A673 (cell line): ENCODE measurements at places on chromosomes 1 and 21. TPM values are rescaled to one million over a fixed set of nuclear protein-coding genes. Genes with fewer than 3 reads are reported as not detected.

PLA2G2D gene
- total RNA-seq = not detected in 2 replicates

DNA sequence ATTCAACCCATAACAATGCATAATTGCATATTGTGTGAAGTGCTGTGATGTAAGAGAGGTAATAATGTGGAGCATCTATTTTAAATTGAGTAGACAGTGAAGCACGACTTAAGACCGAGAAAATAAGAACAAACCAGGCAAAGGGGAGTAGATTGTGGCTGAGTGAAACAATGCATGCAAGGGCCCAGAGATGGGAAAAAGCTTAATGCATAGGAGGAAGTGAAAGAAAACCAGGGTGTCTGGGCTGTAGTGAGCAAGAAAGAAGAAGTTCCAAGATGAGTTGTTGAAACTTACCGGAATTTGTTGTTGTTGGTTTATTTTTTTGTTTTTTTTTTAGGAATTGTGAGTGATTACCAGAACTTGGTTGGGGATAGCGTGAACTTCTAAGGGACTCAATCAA, 104.7 kb downstream of the SNX7 start:
- H3K27ac ChIP-seq = no peak overlapping the region
- H3K4me3 ChIP-seq = no peak overlapping the region
- peaks cover 6% of the 10 kb centered on the region for H3K27me3 ChIP-seq
- no peak for DNase-seq

- DNase-seq = no peak
- no peaks in the 10 kb centered on the region for H3K27me3 ChIP-seq
- no peak overlapping the region for H3K4me3 ChIP-seq
- no peaks in the 10 kb centered on the region for H3K36me3 ChIP-seq
- no peaks in the 10 kb centered on the region for H3K4me1 ChIP-seq
These were observed 20.2 kb upstream of the HTR1D start for GRCh38 chr1:23237508-23237907.

DNA sequence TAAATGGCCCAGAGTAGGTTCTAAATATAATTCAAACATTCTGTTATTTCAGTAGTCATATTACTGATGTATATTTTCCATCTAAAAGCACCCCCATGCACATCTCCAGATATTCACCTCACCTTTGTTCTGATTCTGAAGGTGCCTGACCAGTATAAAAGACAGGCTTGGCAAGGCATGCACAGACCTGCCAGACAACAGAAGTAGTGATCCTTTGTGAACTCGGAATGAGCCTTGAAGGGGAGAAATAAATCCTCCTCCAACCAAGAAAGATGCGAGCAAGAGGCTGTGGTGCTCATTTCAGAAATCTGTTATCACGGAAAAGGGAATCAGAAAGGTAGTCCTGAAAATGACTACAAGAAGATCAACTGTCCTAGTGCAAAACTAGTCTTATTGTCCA, 287.3 kb downstream of the VAV3 start:
- peaks cover 5% of the 10 kb centered on the region for H3K4me1 ChIP-seq
- H3K36me3 ChIP-seq = no peaks in the 10 kb centered on the region
- DNase-seq = no peak

DNA sequence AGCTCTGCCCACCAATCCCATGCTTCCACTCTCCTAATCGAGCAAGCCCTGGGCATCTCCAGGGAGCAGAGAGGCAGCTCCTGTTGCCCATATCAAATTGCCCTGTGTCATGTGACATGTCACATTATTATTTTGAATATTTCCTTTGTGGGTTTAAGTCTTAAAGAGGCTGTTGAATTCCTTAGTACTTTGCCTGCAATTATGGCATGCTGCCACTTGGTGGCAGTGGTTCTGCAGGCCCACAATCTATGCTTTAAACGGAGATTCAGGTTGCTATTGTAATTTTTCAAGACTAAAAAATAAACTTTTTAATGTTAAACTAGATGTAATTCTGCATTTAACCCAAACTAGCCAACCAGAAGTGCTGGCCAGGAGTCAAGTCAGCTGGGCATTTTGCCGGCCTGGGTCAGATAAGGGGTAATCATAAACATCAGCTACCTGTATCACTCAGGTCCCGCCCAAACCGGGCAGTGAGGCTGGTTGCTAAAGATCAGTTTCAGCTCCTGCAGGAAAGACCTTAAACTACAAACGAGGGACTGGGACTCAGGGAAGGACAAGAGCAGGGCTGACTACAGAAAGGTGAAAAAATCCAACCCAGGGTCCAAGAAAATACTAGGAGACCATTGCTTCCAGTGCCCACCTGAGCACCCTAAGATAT, 37.3 kb upstream of the ARHGEF16 start:
- no peak overlapping the region for H3K27ac ChIP-seq
- H3K4me3 ChIP-seq = no peak overlapping the region
- H3K4me1 ChIP-seq = no peaks in the 10 kb centered on the region
- DNase-seq = no peak

GRCh38 chr1:41278076-41278475, 36.0 kb upstream of the SCMH1 start:
- no peaks in the 10 kb centered on the region for H3K27me3 ChIP-seq
- H3K36me3 ChIP-seq = no peaks in the 10 kb centered on the region
- no peaks in the 10 kb centered on the region for H3K4me1 ChIP-seq
- no peak overlapping the region for H3K27ac ChIP-seq

GJB3 gene
- total RNA-seq = not detected in 2 replicates

- no peak overlapping the region for H3K27ac ChIP-seq
- H3K27me3 ChIP-seq = no peaks in the 10 kb centered on the region
- no peak for DNase-seq
- no peaks in the 10 kb centered on the region for H3K36me3 ChIP-seq
- H3K4me3 ChIP-seq = no peak overlapping the region
These were observed 14.8 kb downstream of the ARHGEF11 start for GRCh38 chr1:157030728-157031127.

DNA sequence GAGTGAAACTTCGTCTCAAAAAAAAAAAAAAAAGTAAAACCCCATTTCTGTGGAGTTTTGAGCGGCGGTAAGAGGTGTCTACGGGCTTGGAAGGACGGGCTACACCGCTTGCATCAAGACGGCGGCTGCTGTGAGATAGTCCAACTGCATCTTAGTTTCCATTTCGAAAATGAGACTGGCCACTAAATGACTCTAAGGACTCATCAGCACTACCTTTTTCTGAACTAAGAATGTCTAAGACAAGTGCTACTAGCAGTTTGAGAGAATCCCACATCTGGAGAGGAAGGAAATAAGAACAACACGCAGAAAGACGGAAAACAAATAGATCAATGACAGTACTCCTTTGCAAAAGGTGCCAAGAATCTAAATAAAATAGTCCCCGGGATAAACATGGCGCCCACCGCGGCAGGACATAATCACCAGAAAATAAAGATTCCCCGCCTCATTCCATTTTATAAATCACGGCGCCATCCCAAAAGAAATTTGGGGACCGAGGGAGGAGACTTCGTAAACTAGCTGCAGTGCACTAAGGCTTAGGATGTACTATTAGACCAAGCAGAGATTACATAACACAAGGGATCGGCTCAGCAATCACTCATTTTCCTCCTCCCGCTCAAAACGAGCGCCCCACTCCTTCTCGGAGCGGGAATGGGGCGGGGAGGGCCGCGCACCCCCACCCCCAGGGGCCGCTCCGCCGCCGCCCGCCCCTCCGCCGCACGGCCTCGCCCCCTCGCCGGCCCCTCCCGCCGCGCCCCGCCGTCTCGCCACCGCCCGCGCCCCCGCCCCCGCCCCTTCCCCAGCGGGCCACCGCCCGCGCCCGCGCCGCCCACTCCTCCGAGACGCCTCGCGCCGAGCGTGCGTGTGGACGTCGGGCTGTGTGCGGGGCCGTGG, 1.1 kb downstream of the POGZ start:
- H3K27ac ChIP-seq = peak overlapping the region; percentile 92
- peak overlapping the region; percentile 85 for H3K4me3 ChIP-seq
- peak; percentile 93 for DNase-seq
- H3K27me3 ChIP-seq = no peaks in the 10 kb centered on the region

DNA sequence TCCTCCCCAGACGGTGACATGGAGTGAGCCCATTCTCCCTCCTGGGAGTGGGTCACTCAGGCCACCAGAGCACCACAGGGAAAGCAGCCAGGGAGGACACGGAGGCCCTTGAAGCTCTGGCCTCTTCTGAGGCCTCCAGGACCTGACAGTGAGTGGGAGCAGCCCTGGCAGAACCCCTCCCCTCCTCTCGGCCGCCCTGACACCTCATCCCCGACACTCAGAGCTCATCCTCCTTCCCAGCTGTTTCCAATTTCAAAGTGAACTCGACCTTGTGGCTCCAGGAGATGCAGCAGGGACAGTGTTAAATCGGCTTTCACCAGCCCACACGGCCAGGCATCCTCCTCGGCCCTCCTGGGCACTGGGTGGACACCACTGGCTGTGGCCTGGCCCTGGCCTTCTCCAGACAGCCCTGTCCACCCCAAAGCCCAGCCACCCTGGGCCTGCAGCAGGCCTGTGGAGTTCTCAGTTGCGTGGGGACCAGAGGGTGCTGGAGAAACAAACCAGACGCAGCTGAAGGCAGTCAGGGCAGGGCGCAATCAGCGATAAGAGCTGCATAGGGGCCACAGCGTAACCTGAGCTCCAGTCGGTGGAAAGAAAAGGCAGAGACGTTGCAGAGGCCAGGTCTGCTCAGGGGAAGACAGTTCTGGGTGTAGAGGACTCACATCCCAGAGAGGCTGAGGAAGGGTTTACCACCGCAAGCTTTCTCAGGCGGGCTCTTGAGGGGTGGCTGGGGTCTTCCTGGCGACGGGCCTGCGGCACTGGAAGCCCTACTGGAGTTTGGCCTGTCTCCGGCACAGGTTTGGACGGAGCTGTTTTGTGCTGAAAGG, 27.1 kb downstream of the FTCD start:
- no peaks in the 10 kb centered on the region for H3K36me3 ChIP-seq
- no peak overlapping the region for H3K27ac ChIP-seq
- H3K4me1 ChIP-seq = no peaks in the 10 kb centered on the region
- no peak overlapping the region for H3K4me3 ChIP-seq
- no peak for DNase-seq

TRABD2B gene
- total RNA-seq = not detected in 2 replicates

- no peak overlapping the region for H3K27ac ChIP-seq
- no peaks in the 10 kb centered on the region for H3K27me3 ChIP-seq
- no peak for DNase-seq
- H3K36me3 ChIP-seq = no peaks in the 10 kb centered on the region
- H3K4me1 ChIP-seq = peaks cover 34% of the 10 kb centered on the region
These were observed 125.9 kb downstream of the RGS21 start for GRCh38 chr1:192442736-192443135.

AQP10 gene
- not detected in 2 replicates for total RNA-seq

- H3K27ac ChIP-seq = no peak overlapping the region
- H3K4me1 ChIP-seq = peaks cover 40% of the 10 kb centered on the region
- no peak overlapping the region for H3K4me3 ChIP-seq
- no peaks in the 10 kb centered on the region for H3K36me3 ChIP-seq
These were observed 9.5 kb upstream of the KCNA2 start for GRCh38 chr1:110615548-110616130.

- H3K27ac ChIP-seq = no peak overlapping the region
- no peak overlapping the region for H3K4me3 ChIP-seq
- no peaks in the 10 kb centered on the region for H3K36me3 ChIP-seq
- no peak for DNase-seq
- H3K27me3 ChIP-seq = peaks cover 73% of the 10 kb centered on the region
These were observed 1.2 kb upstream of the CAMK2N1 start for GRCh38 chr1:20487236-20487590.

DNA sequence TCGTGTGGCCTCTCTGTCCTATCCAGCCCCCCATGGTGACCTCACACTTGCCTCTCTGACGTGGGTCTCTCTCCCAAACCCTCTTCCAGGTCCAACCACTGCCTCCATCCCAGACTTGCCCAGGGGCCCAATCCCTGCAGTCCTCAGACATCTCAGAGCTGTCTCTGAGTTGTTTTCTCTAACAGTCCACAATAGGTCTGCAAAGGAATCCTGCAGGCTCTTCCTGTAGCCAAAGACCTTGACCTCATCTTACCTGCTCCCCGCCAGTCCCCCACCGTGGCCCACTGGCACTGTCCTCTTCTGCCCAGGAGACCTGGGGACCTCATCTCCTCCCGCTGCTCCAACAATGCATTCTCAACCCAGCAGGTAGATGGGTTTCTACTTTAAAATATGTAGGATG, 10.0 kb downstream of the RNF187 start:
- no peak overlapping the region for H3K27ac ChIP-seq
- peaks cover 3% of the 10 kb centered on the region for H3K4me1 ChIP-seq
- peaks cover 33% of the 10 kb centered on the region for H3K36me3 ChIP-seq
- DNase-seq = no peak
- no peak overlapping the region for H3K4me3 ChIP-seq
- no peaks in the 10 kb centered on the region for H3K27me3 ChIP-seq

DNA sequence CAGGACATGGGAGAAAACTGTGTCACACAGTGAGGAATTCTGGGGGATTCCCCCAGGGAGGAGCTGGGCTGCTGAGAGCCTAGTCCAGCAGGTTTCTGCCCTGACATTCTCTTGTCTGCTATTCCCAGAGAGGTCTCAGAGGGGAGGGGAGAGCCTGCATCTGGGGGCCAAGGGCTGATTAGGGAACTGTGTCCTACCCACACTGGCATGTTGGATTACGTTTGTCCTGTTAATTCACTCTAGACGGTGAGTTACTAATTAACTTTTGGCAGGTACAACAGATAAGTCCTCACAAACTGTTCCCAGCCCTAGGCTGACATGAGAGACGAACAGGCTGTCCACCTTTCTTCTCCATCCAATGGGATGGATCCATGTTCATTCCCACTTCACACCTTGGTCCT, 2.6 kb upstream of the SH3BGRL3 start:
- peak overlapping the region; percentile 75 for H3K27ac ChIP-seq
- no peak for DNase-seq
- H3K4me1 ChIP-seq = peaks cover 51% of the 10 kb centered on the region
- H3K27me3 ChIP-seq = no peaks in the 10 kb centered on the region

DNA sequence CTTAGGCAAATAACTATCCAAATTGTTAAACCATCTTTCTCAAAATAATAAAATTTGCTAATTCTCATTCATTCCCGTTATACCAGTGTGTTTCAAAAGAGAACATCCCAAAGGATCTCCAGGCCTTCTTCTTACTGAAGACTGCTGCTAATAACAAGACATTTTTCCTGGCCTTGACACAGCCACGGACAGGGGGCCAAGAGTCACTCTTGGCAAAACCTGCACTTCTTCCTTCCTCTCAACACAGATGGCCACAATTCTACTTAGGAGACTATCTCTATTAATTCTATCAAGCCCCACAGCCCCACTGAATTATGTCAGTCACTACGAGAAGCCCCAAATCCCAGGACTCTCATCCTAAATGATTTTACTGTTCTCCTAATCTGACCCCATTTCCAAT, 86.0 kb downstream of the EVI5 start:
- no peaks in the 10 kb centered on the region for H3K27me3 ChIP-seq
- H3K27ac ChIP-seq = no peak overlapping the region
- DNase-seq = no peak
- H3K36me3 ChIP-seq = no peaks in the 10 kb centered on the region

RNU1-2 gene
- 1,866 and 1,908 TPM in 2 replicates for total RNA-seq

DNA sequence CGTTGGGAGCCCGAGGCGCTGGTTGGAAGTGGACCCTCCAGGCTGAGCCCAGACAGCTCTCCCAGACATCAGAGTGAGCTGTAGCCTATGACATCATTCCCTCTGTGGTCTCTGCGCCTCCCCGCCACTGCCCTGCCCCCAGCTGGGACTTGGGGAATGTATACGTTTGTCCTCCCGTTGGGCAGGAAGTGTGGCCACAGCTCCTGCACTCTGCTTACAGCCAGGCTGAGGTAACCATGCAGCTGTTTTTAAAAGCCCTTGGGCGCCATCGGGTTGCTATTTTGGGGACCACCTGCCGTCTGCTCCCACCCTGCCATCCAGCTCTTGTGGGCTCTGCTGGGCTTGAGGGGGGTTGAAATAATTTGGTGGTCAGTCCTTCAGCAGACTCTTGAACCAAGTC, 7.8 kb downstream of the VASH2 start:
- no peak for DNase-seq
- H3K27ac ChIP-seq = no peak overlapping the region
- no peaks in the 10 kb centered on the region for H3K36me3 ChIP-seq
- H3K4me3 ChIP-seq = no peak overlapping the region
- H3K27me3 ChIP-seq = no peaks in the 10 kb centered on the region
- no peaks in the 10 kb centered on the region for H3K4me1 ChIP-seq
